ENCODE measurements at places on chromosomes 3 and 15.

DNA sequence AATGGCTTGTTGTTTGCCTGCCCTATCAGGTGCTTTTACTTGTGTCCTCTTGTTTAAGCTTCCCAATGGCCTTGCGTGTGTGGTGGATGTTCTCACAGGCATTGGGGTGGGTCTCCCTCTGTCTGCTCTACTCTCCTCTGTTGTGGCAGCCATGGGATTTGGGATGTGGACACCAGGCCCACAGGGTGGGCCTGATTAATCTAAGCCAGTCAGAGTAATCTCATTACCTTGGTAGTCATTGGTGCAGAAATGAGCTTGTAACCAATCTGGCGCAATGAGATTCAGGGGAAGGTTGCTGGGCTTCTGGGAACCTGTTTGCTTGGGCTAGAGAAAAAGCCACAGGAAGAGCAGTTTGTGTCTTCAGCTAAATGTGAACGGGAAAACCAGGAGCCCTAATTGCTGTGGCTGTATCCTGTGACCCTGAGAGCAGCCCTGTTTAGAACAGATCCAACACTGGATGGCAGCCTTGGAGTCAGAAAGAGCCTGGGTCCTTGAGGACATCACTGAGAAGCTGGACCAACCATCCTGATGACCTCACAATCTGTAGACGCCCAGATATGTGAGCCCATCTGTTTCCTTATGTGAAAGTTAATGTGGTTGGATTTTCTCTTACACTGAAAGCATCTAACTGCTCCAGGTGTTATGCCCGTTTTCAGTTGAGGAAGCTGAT lies 157.3 kb upstream of the UBE2E1 start:
- no peak for DNase-seq

- DNase-seq, result no peak
Measured at GRCh38 chr15:72994534-72995177, 57.6 kb upstream of the NEO1 start.

GRCh38 chr15:85693277-85693676 lies 101.4 kb downstream of the KLHL25 start:
- no peak for DNase-seq

DNA sequence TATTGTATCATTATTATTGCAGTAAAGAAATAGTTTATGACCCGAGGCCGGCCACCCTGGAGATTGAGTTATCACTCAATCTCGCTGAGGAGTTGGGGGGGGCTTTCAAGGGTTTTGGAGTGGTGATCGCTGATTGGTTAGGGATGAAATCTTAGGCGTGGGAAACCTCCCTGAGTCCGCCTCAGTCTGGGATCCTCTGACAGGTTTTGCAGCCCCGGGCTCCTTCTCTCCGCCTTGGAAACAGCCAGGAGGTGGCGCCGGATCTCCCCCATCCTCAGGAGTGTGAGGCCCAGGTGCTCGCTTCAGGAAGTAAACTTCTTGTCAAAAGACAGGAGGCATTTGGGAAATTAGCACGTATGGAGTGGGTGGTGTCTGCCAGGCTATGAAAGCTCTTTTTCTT lies 41.1 kb upstream of the SEC61A1 start:
- no peak for DNase-seq

GRCh38 chr3:24123596-24123995 lies 178.5 kb downstream of the NR1D2 start:
- no peak for DNase-seq

GRCh38 chr3:47646362-47646761 lies 67.7 kb upstream of the CSPG5 start:
- no peak for DNase-seq

DNA sequence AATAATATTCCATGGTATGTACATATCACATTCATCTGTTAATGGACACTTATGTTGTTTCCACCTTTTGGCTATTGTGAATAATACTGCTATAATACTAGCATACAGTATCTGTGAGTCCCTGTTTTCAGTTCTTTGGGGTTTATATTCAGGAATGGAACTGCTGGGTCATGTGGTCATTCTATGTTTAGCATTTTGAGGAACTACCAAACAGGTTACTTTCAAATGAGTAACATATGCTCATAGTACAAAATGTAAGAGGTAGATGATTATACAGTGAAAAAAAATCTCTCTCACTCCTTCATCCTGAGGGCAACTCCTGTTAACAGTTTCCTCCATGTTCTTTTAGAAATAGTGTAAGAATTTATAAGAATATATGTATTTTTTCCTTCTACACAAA lies 162.2 kb downstream of the PLD1 start:
- no peak for DNase-seq

DNA sequence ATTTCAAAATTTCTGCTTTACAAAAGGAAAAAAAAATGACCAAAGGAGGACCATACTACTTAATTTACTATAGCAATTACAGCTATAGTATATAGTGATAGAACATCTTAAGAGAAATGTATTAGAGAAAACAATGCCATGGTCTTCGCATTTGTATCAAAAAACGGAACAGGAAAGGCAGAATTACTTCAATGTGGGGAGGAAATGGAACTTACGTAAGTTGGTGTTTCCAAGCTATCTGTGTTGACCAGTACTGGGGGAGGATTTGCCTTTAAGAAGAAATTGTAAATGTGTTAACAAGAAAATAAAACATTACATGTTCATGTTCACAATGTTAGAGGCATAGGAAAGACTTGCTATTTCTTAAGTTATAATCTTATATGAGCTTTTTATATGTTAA lies 119.9 kb upstream of the MELTF start:
- DNase-seq, result no peak

- no peak for DNase-seq
Measured at GRCh38 chr3:186406669-186407635, 44.9 kb upstream of the DGKG start.

- DNase-seq, result no peak
Measured at GRCh38 chr3:42732829-42733459, 30.3 kb upstream of the HHATL start.

Data from stimulated activated CD8-positive, alpha-beta memory T cell treated with anti-CD3 and anti-CD28 coated beads, Interleukin-2, amount 100 ng/mL, for 1 hour (primary cell).